ENCODE measurements at places on chromosomes 11 and 22. TPM values are rescaled to one million over a fixed set of nuclear protein-coding genes. Genes with fewer than 3 reads are reported as not detected.

Gene CASP5
- total RNA-seq, result 0.14 TPM

Gene GUCY1A2
- total RNA-seq, result 0.28 TPM

Gene OR52E8
- total RNA-seq, result not detected

Gene ART5
- not detected for total RNA-seq

Gene SLC15A3
- total RNA-seq, result 15.8 TPM

Gene MTFP1
- 6.7 TPM for total RNA-seq

Gene PRAME
- total RNA-seq, result not detected

Gene MYBPC3
- total RNA-seq, result not detected

Gene UPK2
- total RNA-seq, result not detected

Gene BDNF
- 48.4 TPM for total RNA-seq

Gene DAGLA
- 1.3 TPM for total RNA-seq

Gene LINC01488
- total RNA-seq, result not detected

Gene TMPRSS5
- 0.14 TPM for total RNA-seq

Gene IGSF9B
- 0.37 TPM for total RNA-seq

Gene HTR3B
- not detected for total RNA-seq

Gene RAG2
- not detected for total RNA-seq

Gene OR5AR1
- total RNA-seq, result not detected

Gene OR2AT4
- total RNA-seq, result not detected

Gene MACROD1
- 17.7 TPM for total RNA-seq

Gene PHLDB1
- 108 TPM for total RNA-seq

Gene MOGAT2
- total RNA-seq, result not detected

Gene MAPK8IP1
- total RNA-seq, result 8.1 TPM

Gene UBQLNL
- total RNA-seq, result 0.14 TPM

All from smooth muscle cell of bladder (primary cell).